BJ (cell line): ENCODE measurements at places on chromosomes 2 and 18. TPM values are rescaled to one million over a fixed set of nuclear protein-coding genes. Genes with fewer than 3 reads are reported as not detected.

Gene FABP1
- polyA plus RNA-seq, result not detected in 2 replicates

Gene GPR148
- polyA plus RNA-seq, result not detected in 2 replicates

DNA sequence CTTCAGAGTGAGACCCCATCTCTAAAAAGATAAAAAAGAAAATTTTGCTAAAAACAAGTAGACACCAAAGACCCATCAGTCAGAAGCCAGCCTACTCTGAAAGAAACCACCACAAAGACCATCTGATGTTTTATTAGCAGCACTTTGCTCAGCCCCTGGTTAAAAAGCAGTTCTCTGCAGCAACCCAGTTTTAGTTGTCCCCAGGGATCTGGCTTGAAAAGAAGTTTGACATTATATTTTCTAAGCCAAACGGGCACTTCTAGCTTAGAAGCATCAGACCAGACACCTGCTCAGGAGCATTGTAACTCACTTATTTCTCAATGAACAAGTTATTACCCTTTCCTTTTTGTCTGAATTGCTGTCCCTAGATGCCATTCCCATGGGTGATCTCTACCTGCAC is 164.2 kb upstream of the ETAA1 start:
- DNase-seq, result no peak

Gene FHOD3
- 24.6 and 27.1 TPM in 2 replicates for polyA plus RNA-seq

Gene PRLH
- not detected in 2 replicates for polyA plus RNA-seq
